Effector memory CD8-positive, alpha-beta T cell (primary cell): ENCODE measurements at places on chromosomes 11 and 22.

- H3K36me3 ChIP-seq, result peaks cover 3% of the 10 kb centered on the region
- H3K4me3 ChIP-seq, result no peak overlapping the region
- H3K27ac ChIP-seq, result no peak overlapping the region
- DNase-seq, result no peak
- H3K27me3 ChIP-seq, result no peaks in the 10 kb centered on the region
These were observed 82.6 kb downstream of the RAB30 start for GRCh38 chr11:82988936-82989627.

DNA sequence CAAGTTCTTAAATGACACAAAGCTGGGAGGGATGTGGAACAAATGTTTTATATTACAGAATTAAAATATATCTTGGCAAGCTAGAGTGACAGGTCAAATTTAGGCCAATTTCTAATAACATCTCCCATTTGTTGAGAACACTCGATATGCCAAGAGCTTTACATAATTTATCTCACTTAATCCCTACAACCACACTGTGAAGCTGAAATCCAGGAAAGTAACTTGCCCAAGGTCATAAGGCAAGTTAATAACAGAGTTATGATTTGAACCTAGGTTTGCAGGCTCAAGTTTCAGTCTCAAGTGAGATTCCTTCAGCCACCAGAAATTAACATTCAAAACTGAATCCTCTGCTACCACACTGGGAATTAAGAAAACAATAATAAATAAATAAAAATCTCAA lies 38.3 kb downstream of the RAB30 start:
- H3K27ac ChIP-seq, result peak overlapping the region; percentile 72
- no peaks in the 10 kb centered on the region for H3K27me3 ChIP-seq
- peaks cover 5% of the 10 kb centered on the region for H3K36me3 ChIP-seq

DNA sequence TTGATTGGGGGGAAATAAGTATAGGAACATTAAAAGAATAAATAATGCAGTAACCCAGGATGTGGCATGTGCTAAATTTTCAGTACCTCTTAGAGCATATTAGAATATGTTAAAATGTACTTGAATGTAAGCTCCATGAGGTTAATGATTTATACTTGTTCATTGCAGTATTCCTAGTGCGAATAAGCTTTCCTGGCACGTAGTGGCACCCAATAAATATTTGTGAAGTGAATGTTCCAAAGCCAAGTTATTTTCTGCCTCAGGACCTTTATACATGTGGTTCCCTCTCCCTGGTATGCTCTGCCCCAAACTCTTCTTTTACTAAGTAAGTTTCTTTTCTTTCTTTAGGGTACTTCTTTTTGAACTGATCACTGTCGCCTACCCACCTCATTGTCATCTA lies 118.8 kb downstream of the DBX1 start:
- no peak for DNase-seq
- H3K27me3 ChIP-seq, result peaks cover 29% of the 10 kb centered on the region
- no peak overlapping the region for H3K4me3 ChIP-seq
- H3K4me1 ChIP-seq, result no peaks in the 10 kb centered on the region

GRCh38 chr11:75578977-75579376 lies 16.9 kb downstream of the SERPINH1 start:
- no peaks in the 10 kb centered on the region for H3K36me3 ChIP-seq
- H3K27ac ChIP-seq, result no peak overlapping the region
- no peak for DNase-seq

GRCh38 chr11:131652231-131652630 lies 281.8 kb downstream of the NTM start:
- no peak overlapping the region for H3K4me3 ChIP-seq
- no peak overlapping the region for H3K27ac ChIP-seq
- no peak for DNase-seq
- H3K36me3 ChIP-seq, result no peaks in the 10 kb centered on the region

GRCh38 chr11:64100360-64100759 lies 64.6 kb downstream of the FLRT1 start:
- H3K4me3 ChIP-seq, result no peak overlapping the region
- no peaks in the 10 kb centered on the region for H3K27me3 ChIP-seq
- no peak for DNase-seq
- H3K36me3 ChIP-seq, result no peaks in the 10 kb centered on the region
- no peak overlapping the region for H3K27ac ChIP-seq

DNA sequence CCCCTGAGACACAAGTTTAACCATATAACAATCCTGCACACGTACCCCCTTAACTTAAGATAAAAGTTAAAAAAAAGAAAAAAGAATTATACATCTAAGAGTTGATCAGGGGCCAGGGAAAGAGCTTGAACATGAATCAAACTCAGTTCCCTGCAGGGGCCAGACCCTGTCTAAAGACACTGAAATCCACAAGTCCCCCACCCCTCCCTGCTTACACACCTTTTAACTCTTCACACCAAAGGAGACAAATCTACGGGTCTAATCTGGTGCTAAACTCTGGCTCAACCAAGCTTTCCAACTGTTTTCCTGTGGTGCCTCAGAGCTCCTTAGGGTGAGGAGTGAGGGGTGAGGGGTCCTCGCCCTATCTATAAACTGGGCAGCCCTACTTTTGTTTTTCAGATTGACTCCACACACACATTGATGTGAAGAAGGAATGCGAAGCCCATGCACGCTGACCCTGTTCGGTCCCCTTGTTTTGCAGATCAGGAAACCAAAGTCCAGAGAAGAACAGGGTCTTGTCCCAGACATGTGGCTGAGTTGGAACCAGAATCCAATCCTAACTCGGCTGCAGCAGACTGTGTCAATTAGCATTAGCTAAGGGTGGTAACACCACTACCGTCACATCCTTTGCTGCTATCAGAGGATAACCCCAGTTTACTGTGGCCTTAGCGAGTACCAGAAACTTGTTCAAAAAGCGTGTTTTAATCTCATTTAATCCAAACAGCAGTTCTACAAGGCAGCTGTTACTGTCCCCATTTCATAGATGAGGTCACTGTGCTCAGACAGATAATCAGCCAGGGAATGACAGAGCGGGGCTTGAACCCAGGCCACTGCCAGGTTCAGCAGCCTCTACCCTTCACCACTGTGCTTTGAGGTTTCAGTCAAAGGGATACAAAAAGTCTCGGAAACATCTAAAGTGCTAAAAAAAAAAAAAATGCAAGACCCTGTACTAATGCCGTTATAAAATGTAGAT lies 145.2 kb upstream of the SYT13 start:
- H3K4me1 ChIP-seq, result no peaks in the 10 kb centered on the region
- peaks cover 3% of the 10 kb centered on the region for H3K36me3 ChIP-seq
- H3K27me3 ChIP-seq, result peaks cover 61% of the 10 kb centered on the region
- H3K4me3 ChIP-seq, result no peak overlapping the region
- DNase-seq, result no peak
- no peak overlapping the region for H3K27ac ChIP-seq

- peaks cover 18% of the 10 kb centered on the region for H3K4me1 ChIP-seq
- H3K27ac ChIP-seq, result no peak overlapping the region
- no peaks in the 10 kb centered on the region for H3K27me3 ChIP-seq
These were observed 36.5 kb downstream of the OSBPL5 start for GRCh38 chr11:3128356-3129180.

DNA sequence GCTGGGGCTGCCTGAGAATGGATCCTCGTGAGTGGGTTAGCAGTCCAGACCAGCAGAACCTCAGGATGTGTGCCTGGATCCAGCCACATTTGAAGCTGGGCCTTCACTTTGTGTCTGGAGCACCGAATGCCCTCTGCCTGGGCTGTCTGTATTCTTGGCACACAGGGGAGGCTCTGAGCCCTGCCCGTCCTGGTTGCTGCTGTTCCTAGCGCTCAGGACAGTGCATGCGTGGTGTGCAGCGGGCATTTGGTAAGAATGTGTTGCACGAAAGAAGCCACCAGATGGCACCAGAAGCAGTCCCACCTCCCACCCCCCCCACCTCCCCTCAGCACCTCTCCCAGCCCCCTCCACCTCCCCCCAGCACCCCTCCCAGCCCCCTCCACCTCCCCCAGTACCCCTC lies 4.1 kb upstream of the MAPK11 start:
- no peak for DNase-seq
- H3K36me3 ChIP-seq, result peaks cover 12% of the 10 kb centered on the region

DNA sequence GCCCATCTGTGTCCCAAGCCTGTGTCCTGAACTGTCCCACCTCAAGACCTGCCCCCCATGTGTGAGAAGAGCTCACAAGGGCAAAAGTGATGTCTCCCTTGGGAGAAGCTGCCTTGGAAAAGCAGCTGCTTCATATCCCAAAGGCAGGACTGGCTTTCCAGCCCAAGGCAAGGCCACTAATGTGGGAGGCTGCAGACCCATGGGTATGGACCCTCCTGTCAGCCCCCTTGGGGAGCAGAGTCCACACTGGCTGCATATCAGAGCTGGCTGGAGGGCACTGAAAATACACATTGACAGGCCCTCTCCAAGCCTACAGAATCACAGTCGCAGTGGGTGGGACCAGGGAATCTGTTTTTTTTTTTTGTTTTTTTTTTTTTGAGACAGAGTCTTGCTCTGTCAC lies 2.7 kb downstream of the PELI3 start:
- no peak overlapping the region for H3K4me3 ChIP-seq
- peaks cover 8% of the 10 kb centered on the region for H3K4me1 ChIP-seq
- no peak for DNase-seq
- H3K27me3 ChIP-seq, result no peaks in the 10 kb centered on the region

DNA sequence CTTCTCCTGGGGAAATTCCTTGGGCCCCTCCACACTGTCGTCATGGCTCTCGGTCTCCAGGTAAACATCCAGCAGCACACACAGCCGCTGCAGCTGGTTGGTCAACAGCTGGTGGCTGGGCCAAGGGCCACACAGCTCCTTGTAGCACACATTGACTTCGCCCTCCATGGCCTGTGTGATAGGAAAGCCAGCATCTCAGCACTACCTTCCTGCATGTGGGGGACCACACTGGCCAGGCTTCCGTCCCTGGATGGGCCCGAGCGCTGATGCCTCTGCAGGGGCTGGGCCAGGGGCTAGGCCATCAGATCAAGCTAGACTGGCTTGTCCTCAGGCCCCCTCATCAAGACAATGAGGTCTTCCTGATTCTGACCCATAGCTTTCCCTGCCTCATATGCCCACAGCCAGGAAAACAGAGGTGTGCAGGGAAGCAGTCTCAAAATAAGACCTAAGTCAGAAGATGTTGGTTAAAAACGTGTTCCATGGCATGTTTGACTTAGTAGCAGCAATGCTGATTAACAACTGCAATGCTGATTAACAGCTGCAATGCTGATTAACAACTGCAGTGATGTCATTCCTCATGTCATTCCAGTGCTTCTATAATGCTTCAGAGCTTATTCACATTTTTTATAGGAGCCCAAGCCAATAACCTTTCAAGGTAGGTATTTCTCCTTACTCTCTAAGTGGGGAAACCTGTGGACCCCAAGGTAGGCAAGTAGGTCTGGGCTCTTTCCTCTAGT lies 31.3 kb downstream of the NEFH start:
- H3K4me3 ChIP-seq, result no peak overlapping the region
- no peaks in the 10 kb centered on the region for H3K27me3 ChIP-seq
- H3K4me1 ChIP-seq, result no peaks in the 10 kb centered on the region
- H3K27ac ChIP-seq, result peak overlapping the region; percentile 57
- DNase-seq, result no peak

DNA sequence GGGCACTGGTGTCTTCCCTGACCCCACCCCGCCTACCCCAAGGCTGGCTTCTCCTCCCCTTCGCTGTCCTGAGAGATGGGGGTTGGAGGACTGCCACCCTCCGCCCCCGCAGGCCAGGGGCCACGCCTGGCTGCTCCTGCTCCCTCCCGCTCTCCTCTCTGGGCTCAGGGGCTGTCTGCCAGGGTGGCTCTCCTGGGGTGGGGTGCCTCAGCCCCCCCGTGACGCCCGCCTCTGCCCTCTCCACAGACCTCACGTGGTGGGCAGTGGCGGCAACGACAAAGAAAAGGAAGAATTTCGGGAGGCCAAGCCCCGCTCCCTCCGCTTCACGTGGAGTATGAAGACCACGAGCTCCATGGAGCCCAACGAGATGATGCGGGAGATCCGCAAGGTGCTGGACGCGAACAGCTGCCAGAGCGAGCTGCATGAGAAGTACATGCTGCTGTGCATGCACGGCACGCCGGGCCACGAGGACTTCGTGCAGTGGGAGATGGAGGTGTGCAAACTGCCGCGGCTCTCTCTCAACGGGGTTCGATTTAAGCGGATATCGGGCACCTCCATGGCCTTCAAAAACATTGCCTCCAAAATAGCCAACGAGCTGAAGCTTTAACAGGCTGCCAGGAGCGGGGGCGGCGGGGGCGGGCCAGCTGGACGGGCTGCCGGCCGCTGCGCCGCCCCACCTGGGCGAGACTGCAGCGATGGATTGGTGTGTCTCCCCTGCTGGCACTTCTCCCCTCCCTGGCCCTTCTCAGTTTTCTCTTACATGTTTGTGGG lies 8.1 kb downstream of the RCOR2 start:
- H3K4me1 ChIP-seq, result peaks cover 8% of the 10 kb centered on the region
- no peak overlapping the region for H3K4me3 ChIP-seq
- no peak for DNase-seq
- no peak overlapping the region for H3K27ac ChIP-seq

DNA sequence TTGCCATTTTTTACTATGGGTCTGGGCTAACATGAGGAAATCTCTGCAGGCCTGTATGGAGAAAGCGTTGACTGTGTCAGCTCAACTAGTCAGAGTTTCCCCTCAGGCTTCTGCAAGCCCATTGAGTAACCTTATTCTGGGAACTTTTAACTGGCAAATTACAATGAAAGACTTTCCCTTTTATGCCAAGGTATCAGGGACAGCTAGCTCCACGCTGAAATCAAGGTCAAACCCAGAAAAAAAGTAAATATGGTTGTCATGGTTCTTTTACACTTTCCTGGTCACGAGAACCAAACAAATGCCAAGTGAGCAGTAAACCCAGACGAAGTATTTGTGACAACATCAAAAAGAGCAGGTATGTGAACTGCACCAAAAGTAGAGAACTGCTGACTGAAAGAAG lies 13.8 kb downstream of the OSBP start:
- DNase-seq, result no peak
- peaks cover 93% of the 10 kb centered on the region for H3K36me3 ChIP-seq
- H3K4me1 ChIP-seq, result peaks cover 8% of the 10 kb centered on the region
- no peaks in the 10 kb centered on the region for H3K27me3 ChIP-seq

GRCh38 chr22:34429314-34429713 lies 509.0 kb upstream of the LARGE1 start:
- no peak overlapping the region for H3K4me3 ChIP-seq
- no peaks in the 10 kb centered on the region for H3K27me3 ChIP-seq
- DNase-seq, result no peak
- H3K27ac ChIP-seq, result no peak overlapping the region

DNA sequence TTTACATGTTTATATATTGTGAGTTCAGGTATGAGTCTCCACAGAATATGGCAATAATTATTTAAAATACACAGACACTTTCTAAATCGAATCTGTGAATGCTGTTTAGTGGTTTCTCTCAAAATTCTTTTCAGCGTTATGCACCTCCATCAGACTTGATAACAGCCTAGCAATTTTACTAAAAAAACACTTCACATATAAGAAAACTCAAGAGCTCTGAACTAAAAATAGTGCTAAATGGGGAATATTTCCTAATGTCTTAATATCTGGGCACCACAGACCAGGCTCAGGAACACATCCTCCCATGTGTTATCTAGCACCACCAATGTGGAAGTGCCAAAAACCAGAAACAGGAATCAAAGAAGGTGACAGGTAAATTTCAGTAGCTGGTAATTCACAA lies 47.9 kb downstream of the ARHGAP32 start:
- peaks cover 5% of the 10 kb centered on the region for H3K27me3 ChIP-seq
- no peak overlapping the region for H3K4me3 ChIP-seq
- H3K4me1 ChIP-seq, result no peaks in the 10 kb centered on the region
- DNase-seq, result no peak

- H3K27me3 ChIP-seq, result no peaks in the 10 kb centered on the region
- H3K36me3 ChIP-seq, result peaks cover 87% of the 10 kb centered on the region
- no peak overlapping the region for H3K4me3 ChIP-seq
- H3K4me1 ChIP-seq, result peaks cover 56% of the 10 kb centered on the region
- H3K27ac ChIP-seq, result peak overlapping the region; percentile 98
These were observed 11.1 kb downstream of the APOL3 start for GRCh38 chr22:36149441-36149840.

- H3K4me1 ChIP-seq, result peaks cover 31% of the 10 kb centered on the region
- H3K36me3 ChIP-seq, result peaks cover 6% of the 10 kb centered on the region
- no peak for DNase-seq
- H3K27ac ChIP-seq, result peak overlapping the region; percentile 67
- H3K4me3 ChIP-seq, result peak overlapping the region; percentile 53
These were observed 5.9 kb upstream of the GLB1L3 start for GRCh38 chr11:134270250-134270714.
